ENCODE measurements at places on chromosomes 16 and 17.
A peak's percentile ranks its signal among the peaks of the same experiment; 100 is the strongest.

DNA sequence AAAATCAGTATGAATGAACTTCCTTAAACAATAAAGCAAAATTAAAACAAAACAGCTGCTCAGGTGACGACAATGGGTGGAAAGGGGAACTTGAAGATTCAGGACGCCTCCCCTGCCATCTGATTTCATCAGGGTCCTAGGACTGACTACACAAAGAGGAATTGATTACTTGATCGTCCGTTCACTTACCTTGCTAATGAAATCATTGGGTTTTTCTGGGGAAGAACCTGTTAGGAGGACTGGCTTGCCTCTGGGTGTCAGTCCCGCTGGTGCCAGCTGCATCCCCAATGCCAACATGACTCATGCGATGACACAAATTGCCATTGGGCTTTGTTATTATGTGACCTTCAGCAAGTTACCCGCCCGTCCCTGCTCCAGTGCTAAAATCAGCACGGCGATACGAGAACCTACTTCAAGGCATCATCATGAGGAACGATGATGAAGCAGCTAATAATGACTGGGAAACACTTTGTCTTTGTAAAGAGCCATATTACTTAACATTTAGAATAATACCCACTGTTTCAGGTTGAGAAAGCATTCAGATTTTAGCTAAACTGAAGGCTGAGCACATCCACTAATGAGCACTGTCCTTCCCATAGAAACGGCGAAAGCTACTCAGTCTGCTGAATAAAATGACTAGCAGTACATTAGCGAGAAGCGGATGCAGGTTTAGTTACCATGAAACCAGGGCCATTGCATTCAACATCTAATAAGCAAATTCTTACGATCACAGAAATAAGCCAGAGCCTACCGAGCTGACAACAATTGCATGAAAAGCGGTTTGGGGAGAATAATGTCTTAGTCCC, 139.4 kb downstream of the ZFHX3 start:
- DNase-seq, result peak; percentile 49

DNA sequence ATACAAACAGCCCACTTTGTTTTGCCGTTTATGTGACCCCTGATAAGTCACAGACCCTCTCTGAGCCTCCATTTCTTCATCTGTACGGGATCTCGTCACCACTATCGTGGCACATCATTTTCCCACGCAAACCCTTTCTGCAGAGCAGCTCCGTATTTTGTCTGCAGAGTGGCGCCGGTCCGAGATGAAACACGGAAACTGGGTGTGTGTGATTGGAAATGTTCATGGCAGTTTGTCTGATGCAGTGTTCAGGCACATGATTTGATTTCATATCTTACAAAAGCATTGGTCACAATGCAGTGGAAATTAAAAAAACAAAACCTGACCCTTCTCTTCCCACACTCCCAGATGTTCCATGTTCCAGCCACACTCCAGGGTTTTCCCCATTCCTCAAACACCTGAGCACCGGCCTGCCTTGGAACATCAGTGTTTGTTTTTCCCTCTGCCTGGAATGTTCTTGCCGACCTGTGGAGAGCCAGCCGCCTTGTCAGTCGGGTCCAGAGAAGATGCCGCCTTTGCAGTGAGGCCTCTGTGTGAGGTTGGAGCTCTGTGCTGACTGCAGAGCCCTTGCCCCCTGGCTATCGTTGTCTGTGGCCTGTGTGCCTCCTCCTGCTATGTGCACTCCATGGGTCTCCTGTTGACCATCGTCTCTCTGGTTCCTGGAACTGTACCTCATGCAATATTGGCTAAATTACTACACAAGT, 39.2 kb downstream of the NT5M start:
- DNase-seq, result no peak

DNA sequence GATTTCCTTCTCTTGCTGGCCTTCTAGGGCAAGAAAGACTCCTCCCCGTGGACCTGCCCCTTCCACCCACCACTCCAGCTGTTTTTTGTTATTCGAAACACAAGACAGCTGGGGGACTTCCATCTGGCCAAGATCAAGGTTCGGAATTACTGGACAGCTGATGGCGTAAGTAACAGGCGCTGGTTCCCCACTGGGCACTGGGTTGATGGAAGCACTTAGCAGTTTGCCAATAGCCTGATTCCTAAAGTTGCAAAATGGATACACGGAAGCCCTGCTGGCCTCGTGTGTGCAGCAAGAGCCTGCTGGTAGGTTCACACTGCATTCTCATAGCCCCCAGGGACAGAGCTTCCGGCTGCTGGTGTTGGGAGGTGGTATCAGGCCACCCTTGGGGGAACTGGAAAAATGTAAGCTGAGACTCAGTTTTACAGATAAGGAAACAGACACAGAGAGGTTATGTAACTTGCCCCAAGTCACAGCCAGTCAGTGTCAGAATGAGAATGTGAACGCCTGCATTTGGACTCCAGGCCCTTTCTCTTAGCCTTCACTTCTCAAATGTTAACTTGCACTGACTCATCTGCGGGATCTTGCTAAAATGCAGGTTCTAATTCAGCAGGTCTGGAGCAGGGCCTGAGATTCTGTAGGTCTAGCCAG, 171.7 kb downstream of the KATNIP start:
- DNase-seq, result no peak

- DNase-seq, result no peak
Observed at GRCh38 chr17:79721993-79722671, 8.6 kb upstream of the ENPP7 start.

DNA sequence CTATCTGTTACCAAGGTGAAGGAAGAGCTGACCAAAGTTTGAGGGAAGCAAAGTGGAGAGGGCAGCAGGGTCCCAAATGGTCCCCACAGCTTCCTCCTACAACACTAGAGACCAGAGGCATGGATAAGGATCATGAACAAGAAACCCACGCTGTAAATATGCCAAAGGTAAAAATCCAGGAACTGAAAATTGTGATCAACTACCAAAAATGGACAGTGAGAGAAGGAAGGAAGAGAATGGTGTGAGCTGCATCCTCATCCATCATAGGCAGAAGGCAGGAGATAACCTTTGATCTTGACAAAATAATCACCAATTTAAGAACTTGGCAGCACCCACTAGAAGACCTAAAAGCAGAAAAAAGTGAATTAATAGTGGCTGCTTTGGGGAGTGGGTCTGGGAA, 66.2 kb downstream of the CYTH1 start:
- DNase-seq, result no peak

GRCh38 chr16:1290860-1291575, 18.4 kb upstream of the UBE2I start:
- no peak for DNase-seq

DNA sequence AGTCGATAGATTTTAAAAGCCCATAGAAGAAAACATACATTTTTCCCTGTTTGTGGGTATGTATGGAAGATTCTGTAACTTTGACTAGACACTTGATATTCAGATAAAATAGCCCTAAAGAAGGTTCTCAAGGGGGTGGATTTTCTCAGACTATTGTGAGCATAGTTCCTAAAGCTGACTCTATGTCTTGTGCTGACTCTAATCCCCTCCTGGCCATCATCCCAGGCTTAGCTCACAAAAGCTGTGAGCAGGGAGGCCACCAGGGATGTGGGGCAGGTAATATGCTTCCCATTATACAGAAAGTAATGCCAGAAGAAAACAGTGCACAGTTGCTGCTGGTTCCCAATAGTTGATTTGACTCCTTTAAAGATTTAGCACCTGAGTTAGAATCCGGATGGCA, 32.0 kb downstream of the CDH13 start:
- no peak for DNase-seq

- no peak for DNase-seq
Observed at GRCh38 chr17:40565769-40566409, 617 bp upstream of the CCR7 start.

DNA sequence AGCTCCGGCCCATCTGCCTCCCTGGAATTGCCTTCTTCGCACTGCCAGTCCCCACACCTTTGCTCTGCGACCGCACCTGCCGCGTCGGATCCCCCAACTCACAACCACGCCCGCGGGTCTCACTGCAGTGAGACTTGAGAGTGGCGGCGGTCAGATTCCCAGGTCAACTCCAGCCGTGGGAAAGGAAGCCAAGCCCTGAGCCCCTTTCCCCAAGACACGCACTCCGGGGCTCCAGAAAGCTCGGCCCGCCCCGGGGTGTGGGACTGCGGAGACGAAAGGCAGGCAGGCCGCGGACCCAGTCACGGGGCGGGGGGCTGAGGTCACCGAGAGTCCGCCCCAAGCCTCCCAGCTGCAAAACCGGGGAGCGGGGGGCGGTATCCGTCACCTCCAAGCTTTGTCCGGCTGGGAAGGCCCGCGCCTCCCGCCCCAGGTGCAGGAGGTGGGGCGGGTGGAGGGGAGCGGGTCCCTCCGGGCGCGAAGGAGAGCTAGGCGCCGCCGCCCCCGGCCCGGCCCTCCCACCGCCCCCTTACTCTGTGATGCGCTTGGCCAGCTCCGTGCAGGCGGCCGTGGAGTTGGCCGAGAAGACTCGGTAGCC, 615 bp downstream of the PRPSAP1 start:
- DNase-seq, result peak; percentile 77

DNA sequence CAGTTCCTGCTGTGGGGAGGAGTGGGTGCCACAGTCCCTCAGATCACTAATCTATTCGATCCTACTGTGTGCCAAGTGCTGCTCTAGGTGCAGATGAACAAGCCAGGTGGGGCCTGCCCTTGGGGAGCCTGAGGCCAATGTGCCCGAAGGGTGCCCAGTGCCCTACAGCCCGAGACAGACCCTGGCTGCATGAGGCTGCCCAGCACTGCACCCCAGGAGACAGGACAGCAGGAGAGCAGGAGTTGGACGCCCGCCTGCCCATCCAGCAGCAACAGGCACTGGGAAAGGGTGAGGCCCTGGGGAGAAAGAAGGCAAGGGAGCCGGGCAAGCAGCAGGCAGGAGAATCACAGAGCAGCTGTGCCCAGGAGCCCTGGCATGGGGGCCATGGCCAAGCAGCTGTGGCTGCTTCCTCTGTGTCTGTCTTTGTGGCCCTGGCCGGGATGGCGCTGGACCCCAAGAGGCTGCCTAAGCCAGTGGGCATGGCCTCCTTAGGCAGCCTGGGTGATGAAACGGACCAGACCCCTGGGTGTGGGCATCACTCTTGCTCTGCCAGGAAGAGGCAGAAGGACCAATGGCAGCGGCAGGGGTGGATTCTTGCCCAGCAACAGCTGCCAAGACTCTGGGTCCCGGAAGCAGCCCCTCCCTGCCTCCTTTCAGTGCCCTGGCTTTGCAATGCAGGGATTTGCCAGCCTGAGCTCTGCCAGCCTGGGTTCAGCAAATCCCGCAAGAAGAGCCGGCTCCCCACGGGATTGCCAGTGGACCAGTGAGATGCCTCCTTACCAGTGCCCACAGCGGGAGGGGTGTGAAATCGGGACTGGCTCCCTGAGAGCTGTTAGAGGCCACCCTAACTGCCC, 179.6 kb upstream of the TNRC6C start:
- no peak for DNase-seq

DNA sequence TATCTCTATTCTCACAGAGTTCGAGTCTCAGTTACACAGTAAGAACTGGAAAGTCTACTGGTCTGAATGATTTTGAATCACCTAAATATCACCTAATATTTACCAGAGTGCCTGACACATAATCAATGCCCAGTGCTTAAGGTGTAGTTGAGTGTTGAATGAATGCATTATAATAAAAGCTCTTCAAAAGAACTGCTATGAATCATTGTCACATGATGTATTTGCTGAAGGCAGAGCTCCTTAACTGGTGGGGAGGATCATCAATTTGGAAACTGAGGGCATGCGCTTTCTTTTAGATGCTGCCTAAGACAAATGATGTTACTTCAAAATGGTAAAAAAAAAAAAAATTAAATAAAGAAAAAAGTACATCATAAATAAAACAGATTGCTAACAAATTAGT, 359.4 kb upstream of the KIF2B start:
- DNase-seq, result no peak

GRCh38 chr17:73924909-73925186, 278.6 kb upstream of the RPL38 start:
- DNase-seq, result no peak

GRCh38 chr16:67930191-67930590, 1.5 kb downstream of the CTRL start:
- DNase-seq, result no peak

DNA sequence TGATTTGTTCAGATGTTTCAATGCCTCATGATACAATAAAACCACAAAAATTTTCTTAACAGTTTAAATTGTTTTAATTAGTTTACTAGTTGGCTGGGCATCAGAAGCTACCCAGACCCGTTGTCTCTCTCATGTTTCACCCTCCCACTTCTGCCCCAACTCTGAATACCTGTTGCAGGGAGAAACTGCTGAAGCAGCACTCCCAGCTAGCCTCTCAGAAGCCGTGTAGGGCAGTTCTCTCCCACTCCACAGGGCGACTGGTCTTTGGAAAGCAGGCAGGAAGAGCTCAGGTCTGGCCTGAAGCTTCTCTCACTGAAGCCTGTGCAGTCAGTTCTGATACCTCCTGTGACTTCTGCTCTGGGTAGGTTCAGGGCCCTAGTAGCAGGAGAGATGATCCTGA, 1.6 kb upstream of the EDC4 start:
- DNase-seq, result no peak

GRCh38 chr17:44221084-44221861, 1.8 kb upstream of the UBTF start:
- peak; percentile 92 for DNase-seq

DNA sequence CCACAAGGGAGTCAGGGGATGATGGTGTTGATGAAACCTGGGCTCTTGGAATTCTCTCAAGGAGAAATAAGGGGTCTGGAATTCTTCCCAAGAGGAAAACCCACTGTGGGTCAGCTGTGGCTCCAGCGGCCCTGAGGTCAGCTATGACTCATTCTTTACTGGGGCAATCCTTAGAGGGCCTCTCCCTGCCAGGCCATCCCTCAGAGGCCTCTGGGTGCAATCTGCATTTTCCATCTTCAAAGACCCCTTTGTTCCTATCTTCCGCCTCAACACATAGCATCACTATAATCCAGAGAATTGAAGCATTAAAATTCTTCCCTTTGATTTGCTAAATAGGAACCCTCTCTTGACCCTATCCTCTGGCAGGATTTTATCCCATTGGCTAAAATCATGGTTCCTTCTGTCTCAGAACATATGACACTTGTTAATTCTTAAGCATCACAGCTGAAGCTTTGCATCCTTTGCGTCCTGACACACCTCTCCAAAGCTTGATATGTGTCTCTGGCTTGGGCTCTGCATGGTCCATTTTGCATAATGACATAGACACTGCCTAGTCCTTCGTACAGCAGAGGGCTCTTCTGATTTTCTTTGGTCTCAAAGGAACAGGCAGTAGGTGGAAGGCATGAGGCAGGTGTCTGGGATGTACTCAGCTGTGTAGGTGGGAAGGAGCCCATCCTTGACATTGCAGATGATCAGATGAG, 4.4 kb upstream of the KRT37 start:
- DNase-seq, result no peak

DNA sequence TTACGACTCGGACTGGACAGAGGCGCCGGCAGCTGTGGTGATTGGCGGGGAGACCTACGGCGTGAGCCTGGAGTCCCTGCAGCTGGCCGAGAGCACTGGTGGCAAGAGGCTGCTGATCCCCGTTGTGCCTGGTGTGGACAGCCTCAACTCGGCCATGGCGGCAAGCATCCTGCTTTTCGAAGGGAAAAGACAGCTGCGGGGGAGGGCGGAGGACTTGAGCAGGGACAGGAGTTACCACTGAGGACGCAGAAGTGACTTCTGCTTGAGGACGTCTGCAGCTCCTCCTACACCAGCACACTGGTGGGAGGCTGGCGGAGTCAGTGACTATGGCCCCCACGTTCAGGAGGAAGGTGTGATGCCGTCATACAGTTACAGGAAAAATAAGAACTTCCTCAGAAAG, 9.7 kb downstream of the MRM3 start:
- no peak for DNase-seq

GRCh38 chr17:39193346-39193745, 4.1 kb downstream of the CACNB1 start:
- no peak for DNase-seq

GRCh38 chr17:4665027-4665426, 23.5 kb upstream of the ALOX15 start:
- no peak for DNase-seq

GRCh38 chr16:72264771-72265170, 92.8 kb upstream of the PMFBP1 start:
- no peak for DNase-seq
